Thyroid gland (tissue), 4 donors: ENCODE measurements at places on chromosomes 5 and 9.

- DNase-seq = no peak
These were observed 3.3 kb downstream of the SETX start for GRCh38 chr9:132351404-132352045.

GRCh38 chr5:61381968-61382367, 49.9 kb downstream of the ZSWIM6 start:
- DNase-seq = no peak

DNA sequence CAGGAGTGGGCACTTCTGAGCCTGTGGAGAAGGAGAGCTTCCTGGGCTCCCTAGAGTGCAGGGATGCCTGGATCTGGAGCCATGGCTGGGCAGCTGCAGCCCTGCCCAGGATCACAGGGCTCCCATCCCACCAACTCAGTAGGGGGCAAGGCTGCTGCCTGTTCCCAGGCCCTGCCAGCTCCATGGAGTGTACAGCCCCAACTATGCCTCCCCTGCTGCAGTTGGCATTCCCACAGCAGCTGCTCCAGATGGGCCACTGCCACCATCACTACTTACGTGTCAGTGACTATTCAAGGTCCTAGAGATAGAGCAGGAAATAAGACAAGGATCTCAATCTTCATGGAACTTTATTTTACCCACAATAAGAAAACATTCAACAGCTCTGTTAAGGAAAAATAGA, 107.1 kb upstream of the TNPO1 start:
- no peak for DNase-seq

DNA sequence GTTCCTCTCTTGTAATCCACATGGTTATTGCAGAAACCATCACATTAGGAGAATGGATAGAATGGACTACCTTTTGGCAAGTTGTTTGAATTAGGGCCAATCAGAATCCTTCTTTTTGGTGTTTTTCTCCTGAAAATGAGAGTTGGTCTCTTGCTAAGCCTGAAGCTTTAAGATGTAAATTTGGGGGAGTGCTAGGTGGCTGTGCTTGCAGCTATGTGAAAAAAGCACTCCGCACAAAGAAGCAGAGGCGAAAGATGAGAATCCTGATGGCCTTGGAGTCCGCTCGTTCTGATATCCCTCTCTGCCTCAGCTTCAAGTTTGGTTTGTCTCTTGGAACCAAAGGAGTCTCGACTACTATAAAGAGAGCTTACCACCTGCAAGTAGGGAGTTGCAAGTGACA, 63.6 kb downstream of the INIP start:
- DNase-seq = no peak

DNA sequence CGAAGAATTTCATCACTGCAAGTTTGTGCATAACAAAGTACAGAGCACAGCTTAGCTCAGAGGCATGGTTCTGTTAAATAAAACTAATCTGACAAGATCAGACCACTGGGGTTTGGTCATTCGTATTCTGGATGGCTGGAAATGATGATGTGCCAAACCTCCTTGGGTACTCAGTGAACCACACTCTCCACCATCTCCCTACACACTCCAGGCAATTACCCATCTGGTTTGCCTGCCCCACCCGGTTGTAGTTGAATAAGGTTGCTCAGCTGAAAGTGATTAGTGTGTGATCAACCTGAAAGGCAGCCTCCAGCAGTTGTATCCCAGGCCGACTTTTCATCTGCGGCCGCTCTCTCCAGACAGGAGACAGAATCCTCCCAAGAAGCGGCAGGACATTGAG, 371.4 kb downstream of the TLE1 start:
- DNase-seq = no peak

GRCh38 chr5:81866994-81867393, 104.8 kb upstream of the ATG10 start:
- no peak for DNase-seq

- peak; percentile 67 for DNase-seq
These were observed 169.9 kb downstream of the SLC28A3 start for GRCh38 chr9:84170521-84171141.

- no peak for DNase-seq
These were observed 10.7 kb downstream of the PCDHAC2 start for GRCh38 chr5:140977003-140977402.

GRCh38 chr5:40569546-40570270, 110.0 kb upstream of the PTGER4 start:
- DNase-seq = no peak
